Effector CD4-positive, alpha-beta T cell (primary cell): ENCODE measurements at places on chromosomes 16 and 17.
A peak's percentile ranks its signal among the peaks of the same experiment; 100 is the strongest.

- no peak for DNase-seq
Measured at GRCh38 chr16:79599256-79599836, 1.2 kb downstream of the MAF start.

GRCh38 chr17:82560252-82560642, 40.7 kb downstream of the FOXK2 start:
- DNase-seq = no peak

DNA sequence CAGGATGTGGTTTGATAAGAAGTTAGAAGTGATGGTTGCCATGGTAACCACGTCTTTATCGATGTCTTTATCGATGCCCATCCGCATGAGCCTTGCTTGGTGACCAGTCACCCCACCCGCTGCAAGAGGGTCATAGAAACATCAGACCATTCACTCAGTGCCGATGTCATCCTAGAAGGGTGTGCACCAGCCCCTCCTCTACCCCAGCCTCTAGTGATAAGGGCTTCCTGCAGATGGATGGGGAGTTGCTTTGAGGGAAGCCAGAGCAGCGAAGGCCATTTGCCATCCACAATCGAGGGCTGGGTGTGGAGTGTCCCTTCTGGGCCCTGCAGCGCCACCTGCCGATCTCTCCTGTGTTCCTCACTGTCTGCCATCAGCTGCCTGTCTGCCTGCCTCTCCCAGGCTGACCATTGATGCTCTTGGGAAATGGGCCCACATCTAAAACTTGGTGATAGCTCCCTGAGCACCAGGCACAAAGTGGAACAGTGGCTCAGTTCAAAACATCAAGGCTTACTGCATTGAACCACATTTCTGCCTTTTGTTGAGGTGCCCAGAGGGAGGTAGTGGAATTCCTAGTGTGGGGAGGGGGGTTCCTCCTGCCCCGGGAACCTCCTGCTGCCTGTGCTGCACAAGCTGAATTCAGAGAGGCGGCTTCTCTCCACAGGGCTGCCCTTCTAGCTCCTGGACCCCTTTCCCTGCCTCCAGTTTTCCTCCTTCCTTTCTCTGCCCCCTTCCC, 8.9 kb downstream of the CALB2 start:
- no peak for DNase-seq

- no peak for DNase-seq
Measured at GRCh38 chr17:61551255-61551742, 39.7 kb downstream of the NACA2 start.

DNA sequence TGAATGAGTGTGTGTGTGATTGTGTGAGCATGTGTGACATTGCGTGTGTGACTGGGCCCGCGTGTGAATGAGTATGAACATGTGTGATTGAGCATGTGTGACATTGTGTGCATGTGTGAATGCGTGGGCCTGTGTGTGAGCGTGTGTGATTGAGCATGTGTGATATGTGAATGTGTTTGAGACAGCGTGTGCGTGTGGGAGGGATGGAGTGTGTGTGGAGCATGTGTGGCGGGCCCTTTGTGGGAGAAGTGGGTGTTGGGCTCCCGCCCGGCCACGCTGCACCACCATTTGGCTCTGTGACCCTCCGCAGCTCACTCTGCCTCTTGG, 22.7 kb upstream of the GSE1 start:
- no peak for DNase-seq

- DNase-seq = no peak
Measured at GRCh38 chr16:66256919-66257318, 109.6 kb upstream of the CDH5 start.

- no peak for DNase-seq
Measured at GRCh38 chr17:74467221-74467951, 952 bp downstream of the CD300A start.

DNA sequence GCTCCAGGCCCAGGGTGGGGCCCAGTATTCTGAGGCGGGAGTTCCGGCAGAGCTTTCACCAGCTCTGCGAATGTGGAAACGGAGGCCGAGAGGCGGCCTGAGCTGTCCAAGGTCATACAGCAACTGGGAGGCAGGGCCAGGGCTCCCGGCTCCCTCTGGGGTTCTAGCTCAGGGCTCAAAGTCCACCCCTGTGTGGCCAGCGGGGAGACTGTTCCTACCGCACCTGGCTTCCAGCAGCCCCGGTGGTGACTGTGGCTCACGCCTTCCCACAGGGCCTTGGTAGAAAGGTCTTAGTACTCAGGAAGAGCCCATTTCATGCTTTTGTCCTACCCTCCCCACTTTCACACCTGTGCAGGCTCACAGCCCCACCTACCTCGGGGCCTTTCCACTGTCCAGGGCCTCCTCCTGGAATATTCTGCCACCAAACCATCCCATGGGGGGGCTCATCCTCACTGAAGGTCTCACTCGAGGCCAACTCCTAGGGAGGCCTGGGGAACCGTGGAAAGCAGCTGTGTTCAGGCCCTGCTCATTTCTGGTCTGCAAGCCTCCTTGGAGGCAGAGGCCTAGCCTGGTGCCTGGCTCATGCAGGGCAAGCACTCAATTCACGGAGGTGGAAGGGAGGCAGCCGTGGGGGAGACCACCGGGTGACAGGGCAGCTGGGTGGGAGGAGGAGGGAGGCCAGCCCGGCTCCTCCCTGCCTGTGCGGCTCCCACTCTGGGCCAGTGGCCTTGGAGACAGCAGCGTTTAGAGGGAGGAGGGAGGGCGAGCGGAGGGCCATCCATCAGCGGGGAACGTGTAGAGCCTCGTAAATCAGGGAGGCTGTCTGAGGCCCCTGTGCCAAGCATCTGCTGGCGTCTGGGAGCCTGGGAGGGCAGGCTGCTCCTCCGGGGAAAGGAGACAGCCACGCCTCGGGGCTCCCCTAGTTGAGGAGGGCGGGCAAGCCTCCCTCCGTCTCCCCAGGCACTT, 12.7 kb upstream of the DOC2B start:
- DNase-seq = no peak

GRCh38 chr16:31714903-31715504, 158.6 kb upstream of the ZNF267 start:
- DNase-seq = no peak

DNA sequence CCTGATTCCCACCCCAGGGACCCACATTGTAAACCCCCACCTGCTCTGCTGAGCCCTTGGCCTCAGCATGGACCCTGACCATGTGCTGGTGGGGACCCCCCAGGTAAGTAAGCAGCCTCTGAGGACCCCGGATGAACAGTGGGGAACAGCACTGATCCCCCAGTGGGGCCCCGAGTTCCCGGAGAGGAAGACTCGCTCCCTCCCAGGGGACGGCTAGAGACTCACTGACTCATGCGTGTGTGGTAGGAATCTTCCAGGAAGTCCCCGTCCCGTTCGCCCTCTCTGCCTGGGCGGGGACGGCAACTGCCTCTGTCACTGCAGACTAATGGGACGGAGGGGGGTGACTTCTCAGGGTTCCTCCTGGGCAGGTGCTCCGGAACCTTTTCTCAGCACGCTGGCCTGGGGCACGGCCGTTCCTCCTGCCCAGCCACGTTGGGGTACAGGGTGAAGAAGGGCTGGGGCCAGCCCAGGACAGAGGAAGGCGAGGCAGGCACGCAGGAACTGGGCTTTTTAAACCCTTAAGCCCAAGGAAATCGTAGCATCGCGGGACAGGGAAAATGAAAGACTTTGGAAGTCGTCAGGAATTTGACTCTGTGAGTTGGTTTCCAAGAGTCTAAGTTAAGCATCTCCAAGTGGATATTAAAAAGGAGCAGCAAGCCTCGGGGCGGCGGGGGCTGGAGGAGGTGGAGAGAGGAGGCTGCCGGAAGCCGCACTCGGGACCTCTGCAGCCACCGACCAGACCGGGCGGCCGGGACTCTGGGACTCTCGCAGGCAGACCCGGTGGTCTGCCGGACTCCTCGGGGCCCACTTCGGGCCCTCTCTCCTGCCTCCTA, 178.7 kb downstream of the SEC14L1 start:
- DNase-seq = peak; percentile 55

- DNase-seq = no peak
Measured at GRCh38 chr17:75945211-75945610, 4.4 kb upstream of the FBF1 start.

- no peak for DNase-seq
Measured at GRCh38 chr17:34226744-34227034, 28.4 kb upstream of the CCL2 start.

DNA sequence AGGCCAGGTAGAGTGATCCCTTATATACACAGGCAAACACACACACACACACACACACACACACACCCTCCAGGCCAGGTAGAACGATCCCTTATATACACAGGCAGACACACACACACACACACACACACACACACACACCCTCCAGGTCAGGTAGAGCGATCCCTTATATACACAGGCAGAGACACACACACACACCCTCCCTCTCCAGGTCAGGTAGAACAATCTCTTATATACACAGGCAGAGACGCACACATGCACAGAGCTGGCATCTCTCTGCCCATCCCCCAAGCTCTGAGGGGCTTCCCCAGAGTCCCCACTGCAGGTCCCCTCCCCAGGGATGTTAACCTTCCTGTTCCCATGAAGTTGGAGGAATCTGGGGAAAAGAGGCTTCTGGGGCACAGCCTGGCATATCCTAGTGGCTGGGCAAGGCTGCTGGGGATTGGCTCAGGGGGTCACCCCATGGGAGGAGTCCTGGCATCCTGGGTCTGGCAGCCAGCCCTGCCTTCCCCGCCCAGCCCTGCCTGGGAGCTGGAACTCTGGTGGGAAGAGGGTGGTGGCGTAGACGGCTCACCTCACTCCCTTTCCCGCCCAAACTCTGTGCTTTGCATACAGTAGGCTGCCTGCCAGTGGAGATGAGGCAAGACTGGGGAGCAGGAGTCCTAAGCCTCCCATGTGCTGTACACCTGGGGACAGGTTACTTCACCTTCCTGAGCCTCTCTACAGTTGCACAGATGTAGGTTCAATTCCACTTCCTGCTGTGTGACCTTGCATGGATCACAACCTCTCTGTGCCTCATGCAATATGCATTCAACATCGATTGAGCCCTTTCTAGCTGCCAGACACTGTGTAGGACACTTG, 41.8 kb downstream of the TEKT5 start:
- DNase-seq = no peak
